ENCODE measurements at places on chromosomes 2 and 18.

DNA sequence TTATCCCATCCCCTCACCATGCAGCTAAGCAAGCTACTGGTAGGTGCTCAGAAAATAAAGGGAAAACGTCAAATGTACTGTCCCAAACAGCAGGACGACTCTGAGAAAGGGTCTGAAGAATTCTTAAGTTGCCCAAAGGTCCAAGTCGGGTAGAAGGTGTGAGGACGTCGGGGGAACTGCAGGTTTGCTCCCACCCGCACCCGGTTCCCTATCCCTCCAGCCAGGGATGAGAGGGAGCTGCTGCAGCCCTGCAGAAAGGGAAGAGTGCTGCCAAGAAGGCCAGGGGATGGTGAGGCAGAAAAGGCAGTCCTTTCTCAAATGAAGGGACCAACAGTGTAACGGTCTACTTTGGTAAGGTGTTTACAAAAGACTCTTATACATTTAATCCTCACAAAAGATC lies 6.9 kb upstream of the UCN start:
- no peak for DNase-seq

GRCh38 chr2:222964376-222965031 lies 87.5 kb upstream of the KCNE4 start:
- DNase-seq, result no peak

GRCh38 chr18:36149514-36150289 lies 20.0 kb downstream of the ELP2 start:
- DNase-seq, result no peak

DNA sequence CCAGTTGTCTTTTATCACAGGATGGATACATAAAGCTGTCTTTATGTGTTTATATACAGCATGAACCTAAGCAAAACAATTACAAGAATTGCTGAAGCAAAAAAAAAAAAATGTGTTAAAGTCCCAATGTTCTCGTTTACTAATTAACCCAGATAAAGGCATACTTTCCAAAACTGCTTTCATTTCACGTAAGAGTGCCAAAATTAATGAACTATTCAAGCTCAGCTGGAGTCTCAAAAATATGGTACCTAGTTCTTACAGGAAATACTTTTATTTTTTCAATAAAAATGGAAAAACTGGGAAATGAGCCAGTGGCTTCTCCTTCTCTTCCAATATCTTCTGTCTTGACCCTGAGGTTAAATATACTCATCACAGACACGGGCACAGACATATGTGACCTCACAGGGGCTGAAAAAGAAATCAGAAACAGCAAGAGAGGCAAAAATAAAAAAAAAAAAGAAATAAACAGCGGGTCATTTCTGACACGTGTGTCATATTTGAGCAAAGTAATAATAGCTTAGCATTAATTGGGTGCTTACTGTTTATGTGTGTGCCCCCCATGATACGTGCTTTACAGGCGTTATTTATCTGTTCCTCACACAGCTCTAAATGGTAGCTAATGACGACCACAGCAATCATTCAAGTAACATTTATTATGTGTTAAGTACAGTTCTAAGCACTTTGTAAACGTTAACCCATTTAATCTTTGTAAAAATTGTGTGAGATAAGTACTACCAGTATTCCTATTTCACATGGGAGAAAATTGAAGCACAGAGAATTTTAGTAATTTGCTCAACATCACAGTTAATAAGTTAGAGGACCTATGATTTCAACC lies 158.0 kb upstream of the MMADHC start:
- DNase-seq, result no peak

DNA sequence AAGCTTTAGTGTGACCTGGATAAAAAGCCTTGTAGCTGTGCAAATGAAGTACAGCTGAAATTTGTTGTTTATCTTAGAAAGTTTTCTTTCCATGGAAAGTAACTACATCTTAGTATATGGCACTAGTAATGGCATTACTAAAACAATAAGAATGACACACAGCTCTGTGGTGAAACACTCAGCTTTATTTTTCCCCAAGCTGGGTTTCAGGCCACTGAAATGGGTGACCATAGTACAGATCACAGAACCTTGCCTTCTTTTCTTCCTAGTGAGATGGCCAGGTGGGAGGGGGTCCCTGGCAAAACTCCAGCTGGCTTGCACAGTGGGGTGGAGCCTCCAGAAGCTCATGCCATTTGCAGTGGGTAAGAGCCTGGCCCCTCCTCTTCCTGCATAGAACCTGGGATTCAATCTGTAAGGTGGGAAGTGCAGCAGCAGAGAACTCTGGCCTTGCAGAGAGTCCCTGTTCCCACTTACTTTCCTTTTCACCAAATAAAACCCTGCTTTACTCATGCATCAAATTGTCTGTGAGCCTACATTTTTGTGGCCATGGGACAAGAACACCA lies 17.6 kb upstream of the GRP start:
- no peak for DNase-seq

DNA sequence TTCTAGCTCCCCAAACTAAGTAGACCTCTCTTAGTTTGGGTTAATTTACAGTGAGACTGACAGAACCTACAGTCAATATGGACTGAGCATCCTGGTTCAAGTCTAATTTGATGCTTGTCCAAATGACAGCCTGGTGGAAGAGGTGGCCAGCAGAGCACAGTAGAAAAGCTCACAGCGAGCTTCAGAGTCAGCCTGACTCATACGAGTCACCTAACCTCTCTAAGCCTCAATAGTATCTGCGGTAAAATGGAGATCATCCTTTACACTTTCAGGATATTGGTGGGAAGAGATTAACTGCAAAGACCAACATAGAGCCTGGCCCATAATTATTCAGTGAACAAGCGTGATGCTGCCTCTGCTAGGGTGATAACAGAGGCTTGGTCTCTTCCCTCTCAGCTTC lies 54.5 kb downstream of the DOCK10 start:
- no peak for DNase-seq

DNA sequence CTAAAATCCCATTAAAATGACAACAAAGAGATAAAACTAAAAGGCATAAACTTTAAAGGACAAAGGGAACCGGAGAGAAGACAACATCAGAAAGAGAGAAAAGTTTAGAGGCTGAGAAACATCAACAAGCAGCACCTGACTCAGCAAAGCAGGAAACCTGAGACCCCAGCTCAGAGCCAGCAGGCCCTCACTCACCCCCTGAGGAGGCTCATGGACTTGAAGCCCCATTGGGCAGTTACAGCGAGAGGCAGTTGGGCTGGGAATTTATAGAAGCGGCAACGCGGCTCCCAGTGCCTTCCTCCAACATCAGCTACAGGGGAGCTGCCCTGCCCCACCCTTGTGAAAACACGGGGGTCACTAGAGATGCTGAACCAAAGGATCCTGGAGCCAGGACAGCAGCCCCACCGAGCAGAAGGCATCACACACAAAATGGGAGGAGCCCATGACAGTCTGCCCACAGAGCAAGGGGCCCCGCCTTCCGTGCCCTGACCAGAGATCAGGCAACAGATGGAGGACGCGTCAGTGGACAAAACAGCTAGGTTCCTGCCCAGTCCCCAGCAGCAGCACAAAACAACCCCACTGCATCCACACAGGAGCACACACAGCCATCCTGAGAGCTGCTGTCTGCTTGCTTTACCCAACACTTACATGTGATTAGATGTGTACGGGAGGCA lies 52.7 kb downstream of the CMPK2 start:
- DNase-seq, result no peak

DNA sequence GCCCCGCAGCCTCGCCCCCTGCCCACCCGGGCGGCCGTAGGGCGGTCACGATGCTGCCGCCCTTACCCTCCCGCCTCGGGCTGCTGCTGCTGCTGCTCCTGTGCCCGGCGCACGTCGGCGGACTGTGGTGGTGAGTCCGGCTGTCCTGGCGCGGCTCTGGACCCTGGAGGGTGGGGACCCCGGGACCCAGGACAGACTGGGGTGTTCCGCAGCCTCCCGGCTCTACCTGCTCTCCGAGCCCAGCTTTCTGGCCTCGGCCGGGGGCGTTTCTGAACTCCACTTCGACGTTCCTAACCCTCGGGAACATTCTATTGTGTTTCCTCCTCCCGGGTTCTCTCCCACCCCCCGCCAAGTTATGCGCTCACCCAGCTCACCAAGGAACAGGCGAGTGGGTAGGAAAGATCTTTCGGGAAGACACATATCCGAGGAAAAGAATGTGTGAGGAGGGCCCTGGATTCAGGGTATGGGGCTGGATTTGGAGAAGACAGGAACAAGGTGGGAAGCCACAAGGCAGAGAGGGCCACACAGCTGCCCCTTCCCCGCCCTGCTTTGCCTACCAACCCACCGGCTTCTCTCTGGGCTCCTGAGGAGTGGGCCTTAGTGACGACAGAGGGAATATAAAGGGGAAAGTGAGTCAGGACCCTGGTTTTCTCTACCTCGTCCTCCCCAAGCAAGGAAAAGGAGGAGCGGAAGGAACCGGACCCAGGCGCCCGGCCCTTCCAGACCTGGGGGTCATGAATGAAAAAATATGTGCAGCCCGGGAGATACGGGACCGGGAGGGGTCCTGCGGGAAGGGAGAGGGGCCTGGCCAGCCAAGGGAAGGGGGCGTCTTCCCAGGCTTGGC lies 605 bp downstream of the WNT6 start:
- no peak for DNase-seq

- DNase-seq, result peak; percentile 27
Observed at GRCh38 chr2:124027182-124027581, 2.1 kb downstream of the CNTNAP5 start.

DNA sequence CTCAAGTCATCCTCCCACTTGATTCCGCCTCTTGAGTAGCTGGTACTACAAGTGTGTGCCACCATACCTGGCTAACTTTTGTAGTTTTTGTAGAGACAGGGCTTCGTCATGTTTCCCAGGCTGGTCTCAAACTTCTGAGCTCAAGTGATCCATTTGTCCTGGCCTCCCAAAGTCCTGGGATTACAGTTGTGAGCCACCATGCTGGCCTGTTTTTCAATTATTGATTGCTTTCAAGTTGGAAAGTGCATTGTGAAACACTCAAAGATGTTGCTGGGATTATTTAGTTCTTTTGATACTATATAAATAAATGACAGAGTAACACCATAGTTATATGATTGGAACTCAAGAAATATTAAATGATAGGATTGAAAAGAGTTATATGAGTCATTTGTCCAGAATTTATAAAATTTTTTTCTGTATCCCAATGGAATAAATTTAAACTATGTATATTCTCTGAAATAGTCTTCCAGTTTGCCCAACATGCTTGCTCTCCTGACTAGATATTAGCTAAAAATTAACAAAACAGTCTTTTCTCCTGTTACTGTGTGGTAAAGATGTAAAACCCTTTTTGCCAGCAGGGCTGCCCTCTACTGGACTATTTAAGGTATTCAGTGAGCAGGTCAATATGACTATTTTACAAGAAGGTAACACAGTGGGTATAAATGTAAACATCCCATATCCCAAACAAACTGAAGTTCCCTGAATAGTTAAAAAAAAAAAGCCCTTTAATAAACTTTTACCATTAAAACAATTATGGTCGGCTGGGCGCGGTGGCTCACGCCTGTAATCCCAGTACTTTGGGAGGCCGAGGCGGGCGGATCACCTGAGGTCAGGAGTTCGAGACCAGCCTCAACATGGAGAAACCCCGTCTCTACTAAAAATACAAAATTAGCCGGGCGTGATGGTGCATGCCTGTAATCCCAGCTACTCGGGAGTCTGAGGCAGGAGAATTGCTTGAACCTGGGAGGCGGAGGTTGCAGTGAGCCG lies 42.7 kb downstream of the ACSL3 start:
- peak; percentile 23 for DNase-seq

DNA sequence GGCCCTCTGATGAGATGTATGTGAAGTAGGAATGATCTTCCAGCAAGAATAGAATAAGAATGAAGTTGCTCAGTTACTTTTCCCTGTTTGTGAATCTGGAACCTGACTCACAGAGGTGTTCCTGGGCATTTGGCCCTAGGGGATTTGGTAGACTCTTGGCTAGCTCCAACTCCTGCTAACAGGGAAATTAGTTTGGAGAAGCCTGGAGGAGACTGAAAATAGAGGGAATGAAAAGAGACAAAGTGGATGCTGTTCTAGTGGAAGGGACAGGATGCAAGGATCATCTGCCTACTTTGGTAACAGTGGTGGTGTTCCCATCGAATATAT lies 19.6 kb downstream of the TMEM17 start:
- DNase-seq, result no peak

DNA sequence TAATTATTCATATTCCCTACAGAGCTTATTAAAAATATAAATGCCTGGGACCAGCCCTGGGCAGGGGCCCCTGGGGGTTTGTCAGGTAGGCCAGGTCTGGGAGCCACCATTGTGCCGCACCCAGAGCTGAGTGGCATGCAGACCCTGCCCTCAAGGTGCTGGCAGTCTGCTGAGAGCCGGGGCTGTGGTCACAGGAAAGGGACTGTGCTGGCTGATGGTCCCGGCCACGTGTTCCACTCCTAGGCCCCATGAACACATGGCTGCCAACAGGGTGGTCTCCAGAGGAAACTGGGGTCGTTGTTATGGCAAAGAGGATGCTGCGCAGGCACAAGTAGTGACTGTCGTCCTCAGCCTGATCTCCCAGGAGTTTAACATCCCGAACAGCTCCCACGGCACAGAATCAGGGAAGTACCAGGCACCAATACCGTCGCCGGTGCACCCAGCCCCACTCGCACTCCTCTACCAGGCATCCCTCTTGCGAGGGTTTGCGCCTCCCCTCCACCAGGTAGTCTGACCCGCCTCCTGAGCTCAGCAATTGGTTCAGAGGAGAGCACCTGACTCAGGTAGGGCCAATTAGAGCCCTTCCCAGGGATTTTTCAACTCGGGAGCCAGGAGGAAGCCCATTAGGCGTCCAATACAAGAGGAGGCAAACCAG lies 39.2 kb upstream of the BIN1 start:
- no peak for DNase-seq

- no peak for DNase-seq
Observed at GRCh38 chr2:239361311-239361642, 39.5 kb downstream of the HDAC4 start.

DNA sequence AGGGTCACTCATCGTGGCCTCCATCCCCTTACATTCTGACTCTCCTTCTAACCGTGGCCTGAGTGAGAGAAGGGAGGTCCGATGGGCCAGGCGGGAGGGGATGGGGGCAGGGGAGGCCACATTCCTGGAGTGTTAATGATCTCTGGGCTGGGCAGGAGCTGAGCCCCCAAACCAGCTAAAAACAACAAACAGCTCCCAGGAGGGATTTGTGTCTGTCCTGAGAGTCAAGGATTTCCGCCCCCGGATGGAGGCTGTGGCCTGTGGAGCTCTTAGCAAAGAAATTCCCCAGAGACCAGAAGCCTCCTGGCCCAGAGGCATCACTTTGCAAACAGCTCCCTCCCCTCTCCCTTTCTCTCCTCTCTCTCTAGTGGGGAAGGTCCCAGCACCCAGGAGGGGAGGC lies 23.5 kb downstream of the EMX1 start:
- peak; percentile 59 for DNase-seq
